T-helper 1 cell (primary cell): ENCODE measurements at places on chromosomes 5 and 9.

GRCh38 chr5:61732796-61733195, 400.7 kb downstream of the ZSWIM6 start:
- DNase-seq, result no peak

GRCh38 chr9:114987116-114987515, 56.7 kb upstream of the TNFSF8 start:
- no peak for DNase-seq

- DNase-seq, result no peak
These were observed 10.7 kb downstream of the LYSMD3 start for GRCh38 chr5:90518661-90519060.

DNA sequence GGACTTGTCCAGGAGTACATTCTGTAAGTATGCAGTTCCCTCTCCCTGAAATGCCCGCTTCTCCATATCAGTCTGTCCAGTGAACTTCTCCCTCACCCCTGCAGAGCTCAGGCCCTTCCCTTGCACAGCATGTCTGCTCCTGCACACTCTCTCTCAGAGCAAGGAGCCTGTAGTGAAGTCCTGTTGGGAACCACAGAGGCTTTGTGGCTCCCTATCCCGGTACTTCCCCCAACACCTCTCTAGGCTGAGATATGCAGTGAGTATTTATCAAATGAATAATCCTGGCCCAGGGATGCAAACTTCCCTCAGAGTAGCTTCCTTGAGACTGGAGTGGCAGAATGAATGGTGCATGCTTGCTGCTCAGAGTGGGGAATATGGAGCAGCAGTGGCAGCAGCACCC, 48.8 kb downstream of the POC5 start:
- DNase-seq, result no peak

DNA sequence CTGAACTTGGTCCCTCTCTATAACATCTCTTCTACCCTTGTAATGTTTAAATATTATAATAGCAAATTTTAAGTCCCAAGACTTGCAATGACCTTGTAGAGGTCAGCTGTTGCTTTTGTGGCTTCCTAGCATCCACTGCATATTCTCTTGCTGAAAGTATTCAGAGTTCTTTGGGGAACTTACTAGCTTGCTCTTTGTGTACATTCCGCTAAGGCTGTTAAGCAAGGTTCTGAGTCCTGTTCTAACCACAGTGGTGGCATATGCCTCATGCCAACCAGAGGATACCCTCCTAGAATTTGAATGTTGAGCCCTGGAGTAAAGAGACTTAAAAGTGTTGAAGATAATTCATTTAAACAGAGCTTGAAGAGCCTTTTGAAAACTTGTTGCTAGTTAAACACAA, 570.9 kb downstream of the TLE1 start:
- DNase-seq, result no peak

DNA sequence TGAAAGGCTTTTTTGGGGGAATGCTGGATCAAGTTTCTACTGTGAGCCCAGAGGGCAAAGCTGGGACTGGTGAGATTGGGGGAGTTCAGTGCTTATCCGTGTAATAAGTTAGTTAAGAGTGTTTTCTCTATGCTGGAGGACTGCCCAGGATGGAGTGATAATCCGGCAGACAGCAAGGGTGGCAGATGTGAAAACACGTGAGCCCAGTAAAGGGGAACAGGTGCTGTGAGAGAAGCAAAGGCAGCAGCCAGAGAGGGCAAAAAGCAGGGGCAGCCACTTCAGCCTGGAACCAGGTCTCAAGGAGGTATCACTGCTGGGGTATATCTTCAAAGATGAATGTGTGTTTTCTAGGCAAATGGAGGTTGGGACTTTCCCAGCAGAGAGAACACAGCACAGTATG, 53.9 kb downstream of the GALNT10 start:
- no peak for DNase-seq

- DNase-seq, result no peak
These were observed 89.3 kb downstream of the SEMA5A start for GRCh38 chr5:9456435-9457042.
